ENCODE measurements at places on chromosomes 12 and 14.

GRCh38 chr12:124469193-124469888, 98.1 kb downstream of the NCOR2 start:
- no peak for DNase-seq

GRCh38 chr12:6909421-6910145, 4.8 kb upstream of the ENO2 start:
- no peak for DNase-seq

- DNase-seq, result no peak
These were observed 36.9 kb downstream of the ZFC3H1 start for GRCh38 chr12:71626768-71627167.

DNA sequence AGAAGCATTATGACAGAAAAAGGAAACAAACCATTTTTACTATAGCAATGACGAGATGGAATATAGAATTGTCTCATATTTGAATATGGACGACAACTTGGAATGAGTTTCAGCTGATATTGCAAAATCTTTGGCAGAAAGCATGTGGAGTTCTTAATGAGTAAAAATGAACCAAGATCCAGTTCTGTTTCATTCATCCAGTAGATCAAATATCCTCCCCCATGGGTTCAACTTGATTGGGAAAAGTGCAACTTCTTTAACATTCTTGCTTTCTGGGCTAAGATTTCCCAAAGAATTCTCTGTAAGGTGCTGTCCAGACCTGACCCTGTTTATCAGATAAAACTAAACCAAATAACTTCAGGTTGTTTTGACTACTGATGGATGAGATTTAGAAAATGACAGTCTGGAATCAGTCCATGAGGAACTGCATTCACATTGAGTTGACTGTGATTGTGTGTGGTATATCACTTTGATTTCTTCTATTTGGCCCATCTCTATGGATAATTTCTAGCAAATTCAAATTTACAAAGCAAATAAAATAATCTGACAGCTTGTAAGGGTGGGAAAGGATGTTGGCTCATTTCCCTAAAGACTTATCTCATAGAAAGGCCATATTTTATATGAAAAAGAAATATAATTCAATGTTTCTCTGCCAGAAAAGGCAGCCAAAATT, 267.4 kb downstream of the ADAMTS20 start:
- DNase-seq, result no peak

GRCh38 chr14:65156568-65157366, 54.5 kb upstream of the MAX start:
- DNase-seq, result no peak

GRCh38 chr14:96635850-96636249, 133.7 kb downstream of the PAPOLA start:
- DNase-seq, result no peak

DNA sequence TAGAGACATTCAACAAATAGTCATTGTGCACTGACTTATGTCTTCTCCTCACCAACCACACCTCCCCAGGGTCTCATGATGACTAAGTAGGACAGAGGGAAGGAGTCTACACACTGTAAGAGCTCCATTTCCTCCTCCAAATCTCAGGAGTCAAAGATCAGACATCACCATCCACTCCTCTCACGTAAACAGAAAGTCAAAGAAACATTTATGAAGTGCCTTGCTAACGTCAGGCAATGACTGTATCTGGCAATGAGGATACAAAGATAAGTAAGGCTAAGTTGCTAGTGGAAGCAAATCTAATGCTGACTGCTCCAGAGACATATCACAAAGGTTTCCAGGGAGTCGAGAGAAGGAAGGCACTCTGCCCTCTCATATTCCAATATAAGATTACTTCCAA, 88.9 kb downstream of the SLC2A13 start:
- DNase-seq, result no peak

DNA sequence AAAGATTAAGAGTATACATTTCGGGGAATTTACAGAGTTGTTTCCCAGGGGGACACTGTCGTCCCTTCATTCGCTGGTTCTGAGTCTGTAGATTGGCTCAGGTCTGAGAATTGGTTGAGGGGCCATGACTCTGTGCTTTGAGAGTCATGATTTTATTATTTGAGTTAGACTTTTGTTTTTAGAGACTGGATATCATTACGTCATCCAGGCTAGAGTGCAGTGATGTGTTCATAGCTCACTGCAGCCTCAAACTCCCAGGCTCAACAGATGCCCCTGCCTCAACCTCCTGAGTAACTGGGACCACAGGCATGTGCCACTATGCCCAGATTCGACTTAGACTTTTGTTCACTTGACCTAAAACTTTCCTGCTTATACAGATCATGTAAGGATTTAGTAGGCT, 112.3 kb upstream of the C14orf180 start:
- no peak for DNase-seq

DNA sequence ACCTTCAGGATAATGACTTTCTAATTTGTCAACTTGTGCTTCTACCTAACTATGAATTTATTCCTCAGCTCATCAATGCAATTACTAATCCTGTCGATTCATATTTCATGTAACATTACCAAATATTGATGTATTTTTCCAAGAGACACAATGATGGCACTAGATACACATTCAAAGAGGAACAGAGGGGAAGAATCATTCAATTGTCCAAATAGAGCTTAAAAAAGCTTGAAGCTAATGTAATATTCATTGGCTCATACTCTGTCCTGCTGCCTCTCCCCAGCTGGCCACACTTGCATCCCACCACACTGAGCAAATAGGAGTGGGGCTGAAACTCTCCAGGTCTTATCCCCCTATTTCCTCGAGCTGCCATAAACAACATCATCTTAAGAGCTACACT, 9.3 kb downstream of the TESPA1 start:
- DNase-seq, result no peak

- no peak for DNase-seq
These were observed 17.5 kb downstream of the PELI2 start for GRCh38 chr14:56135668-56136067.

DNA sequence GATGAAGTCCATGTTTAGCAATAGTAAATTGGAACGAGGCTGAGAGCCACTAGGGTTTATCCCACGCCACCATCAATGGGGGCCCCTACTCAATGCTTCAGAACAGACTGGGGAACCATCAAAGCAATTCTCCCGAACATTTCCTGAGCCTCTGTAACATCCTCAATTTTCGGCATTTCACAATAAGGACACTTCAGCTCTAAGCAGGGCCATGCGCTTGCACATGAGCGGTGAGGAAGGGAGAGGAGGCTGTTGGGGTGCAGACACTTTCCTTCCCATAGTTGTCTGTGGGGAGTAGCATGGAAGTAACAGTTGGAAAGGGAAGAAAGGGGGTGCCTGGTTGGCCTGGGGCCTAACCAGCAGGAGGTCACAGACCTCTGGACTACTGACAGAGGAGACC, 129.9 kb upstream of the PRMT8 start:
- DNase-seq, result no peak

- no peak for DNase-seq
These were observed 87.7 kb downstream of the ITPK1 start for GRCh38 chr14:93027810-93028723.

DNA sequence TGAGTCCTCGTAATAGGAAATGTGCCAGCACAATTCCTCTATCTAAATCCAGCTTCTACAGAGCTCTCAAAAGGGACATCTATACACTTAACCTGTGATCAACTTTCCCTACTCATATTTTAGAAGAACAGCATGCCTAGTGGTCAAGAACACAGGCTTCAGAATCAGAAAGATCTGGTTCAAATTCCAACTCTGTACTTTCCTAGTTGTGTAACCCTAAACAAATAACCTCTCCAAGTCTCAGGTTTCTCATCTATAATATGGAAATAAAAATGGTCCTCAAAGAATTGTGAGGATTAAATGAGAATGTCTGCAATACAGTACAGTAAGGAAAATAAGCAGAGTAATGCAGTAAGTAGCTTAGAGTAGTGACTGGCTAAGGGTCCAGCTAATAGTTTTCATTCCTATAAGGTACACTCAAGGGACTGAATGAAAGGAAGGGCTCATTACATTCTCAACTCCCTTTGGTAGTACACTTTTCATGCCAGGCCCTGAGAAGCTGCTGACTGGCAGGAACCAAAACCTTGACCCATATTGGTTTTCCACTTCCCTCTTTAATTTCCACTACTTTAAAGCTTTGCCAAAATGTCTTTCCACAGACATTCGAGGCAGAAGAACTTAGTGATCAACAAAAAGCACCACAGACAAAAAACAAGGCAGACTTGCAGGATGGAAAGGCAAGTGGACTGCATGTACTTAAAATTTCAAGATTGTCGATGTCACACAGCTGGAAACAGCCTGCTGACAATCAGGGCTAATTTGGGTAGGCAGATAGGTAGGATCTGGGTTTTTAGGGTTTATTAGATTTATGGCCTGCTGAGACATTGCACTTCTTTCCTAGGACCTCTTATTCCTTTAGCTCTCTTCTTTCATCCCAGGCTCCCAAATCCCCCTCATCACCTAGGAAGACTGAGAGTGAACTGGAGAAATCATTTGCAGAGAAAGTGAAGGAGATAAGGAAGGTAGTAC, 4.3 kb downstream of the CCDC196 start:
- no peak for DNase-seq

DNA sequence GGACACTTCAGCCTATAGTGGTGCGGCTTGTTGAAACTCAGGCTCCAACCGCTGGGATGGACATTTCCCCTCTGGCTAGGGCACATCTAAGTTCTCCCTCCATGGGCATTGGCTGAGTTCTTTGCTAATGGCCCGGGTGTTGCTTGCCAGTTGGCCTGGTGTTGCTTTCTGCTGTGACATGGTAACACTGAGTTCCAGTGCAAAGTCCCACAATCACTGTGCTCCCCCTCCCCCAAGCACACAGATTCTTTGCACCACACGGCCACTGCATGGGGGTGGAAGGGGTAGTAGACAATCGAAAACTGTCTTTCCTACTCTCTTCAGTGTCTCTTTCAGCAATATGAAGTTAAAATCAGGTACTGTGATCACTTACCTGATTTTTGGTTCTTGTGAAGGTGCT, 308.2 kb downstream of the FUT8 start:
- DNase-seq, result no peak

DNA sequence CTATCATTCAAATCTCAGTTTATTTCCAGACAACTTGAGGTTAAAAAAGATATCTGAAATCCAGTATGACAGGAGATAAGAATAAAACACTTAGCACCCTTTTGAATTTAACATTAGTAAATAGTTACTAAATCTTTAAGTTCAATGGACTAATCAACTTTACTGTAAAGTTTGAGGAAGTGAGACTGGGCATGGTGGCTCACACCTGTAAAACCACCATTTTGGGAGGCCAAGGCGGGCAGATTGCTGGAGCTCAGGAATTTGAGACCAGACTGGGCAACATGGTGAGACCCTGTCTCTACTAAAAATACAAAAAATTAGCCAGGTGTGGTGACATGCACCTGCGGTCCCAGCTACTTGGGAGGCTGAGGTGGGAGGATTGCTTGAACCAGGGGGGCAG, 40.3 kb upstream of the CERS5 start:
- no peak for DNase-seq

GRCh38 chr12:109394891-109395290, 47.2 kb downstream of the MYO1H start:
- DNase-seq, result no peak

- no peak for DNase-seq
These were observed 39.8 kb upstream of the FBXO33 start for GRCh38 chr14:39472078-39472477.

DNA sequence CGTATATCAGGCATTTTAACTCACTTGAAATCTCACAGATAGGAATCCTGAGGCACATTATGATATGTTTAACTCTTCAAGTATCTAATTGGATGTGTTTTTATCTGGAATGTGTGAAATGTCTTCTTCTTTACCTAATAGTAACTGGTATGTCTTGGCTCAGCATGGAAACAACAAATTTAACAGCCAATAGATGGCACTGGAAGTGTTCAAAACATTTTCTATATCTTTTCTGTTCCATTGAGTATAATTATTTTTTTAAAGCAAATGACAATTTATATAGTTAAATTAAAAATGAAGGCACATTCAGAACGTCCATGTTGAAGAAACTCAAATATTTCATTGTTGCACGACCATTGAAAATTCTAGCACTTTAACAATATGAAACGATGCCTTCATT, 164.6 kb upstream of the SLC16A7 start:
- no peak for DNase-seq

- no peak for DNase-seq
These were observed 213.5 kb upstream of the KRR1 start for GRCh38 chr12:75724928-75725312.

DNA sequence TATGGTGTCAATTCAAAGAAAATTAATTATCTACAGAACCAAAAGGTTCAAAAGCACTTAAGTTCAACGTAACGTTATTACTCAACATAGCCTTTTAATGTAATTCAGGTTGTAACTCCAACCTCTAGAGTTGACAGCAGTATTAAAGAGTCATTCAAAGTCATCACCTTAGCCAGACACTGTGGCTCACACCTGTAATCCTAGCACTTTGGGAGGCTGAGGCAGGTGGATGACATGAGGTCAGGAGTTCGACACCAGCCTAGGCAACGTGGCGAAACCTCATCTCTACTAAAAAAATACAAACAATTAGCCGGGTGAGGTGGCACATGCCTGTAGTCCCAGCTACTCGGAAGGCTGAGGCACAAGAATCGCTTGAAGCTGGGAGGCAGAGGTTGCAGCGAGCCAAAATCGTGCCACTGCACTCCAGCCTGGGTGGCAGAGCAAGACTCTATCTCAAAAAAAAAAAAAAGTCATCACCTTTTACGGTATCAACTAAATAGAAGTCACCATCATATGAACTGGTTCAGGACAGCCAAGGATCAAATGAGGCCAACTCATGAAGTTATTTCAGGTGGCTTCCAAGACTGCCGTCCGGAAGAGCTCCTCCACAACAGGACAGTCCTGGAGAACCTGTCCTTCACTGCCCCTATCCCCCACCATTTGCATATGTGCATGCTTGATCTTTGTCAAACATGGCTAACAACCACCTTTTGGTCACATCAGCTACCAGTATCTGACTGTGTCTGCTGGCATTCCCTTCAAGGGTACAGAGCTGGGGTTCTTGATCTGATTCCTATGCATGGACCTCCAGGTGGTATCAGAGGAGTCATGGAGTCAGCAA, 4.2 kb downstream of the PPTC7 start:
- DNase-seq, result no peak

- DNase-seq, result no peak
These were observed 44.2 kb downstream of the TTC8 start for GRCh38 chr14:88868558-88869159.

- peak; percentile 79 for DNase-seq
These were observed 1.4 kb downstream of the TMTC1 start for GRCh38 chr12:29782285-29782870.
